ENCODE measurements at places on chromosomes 16 and 17.

DNA sequence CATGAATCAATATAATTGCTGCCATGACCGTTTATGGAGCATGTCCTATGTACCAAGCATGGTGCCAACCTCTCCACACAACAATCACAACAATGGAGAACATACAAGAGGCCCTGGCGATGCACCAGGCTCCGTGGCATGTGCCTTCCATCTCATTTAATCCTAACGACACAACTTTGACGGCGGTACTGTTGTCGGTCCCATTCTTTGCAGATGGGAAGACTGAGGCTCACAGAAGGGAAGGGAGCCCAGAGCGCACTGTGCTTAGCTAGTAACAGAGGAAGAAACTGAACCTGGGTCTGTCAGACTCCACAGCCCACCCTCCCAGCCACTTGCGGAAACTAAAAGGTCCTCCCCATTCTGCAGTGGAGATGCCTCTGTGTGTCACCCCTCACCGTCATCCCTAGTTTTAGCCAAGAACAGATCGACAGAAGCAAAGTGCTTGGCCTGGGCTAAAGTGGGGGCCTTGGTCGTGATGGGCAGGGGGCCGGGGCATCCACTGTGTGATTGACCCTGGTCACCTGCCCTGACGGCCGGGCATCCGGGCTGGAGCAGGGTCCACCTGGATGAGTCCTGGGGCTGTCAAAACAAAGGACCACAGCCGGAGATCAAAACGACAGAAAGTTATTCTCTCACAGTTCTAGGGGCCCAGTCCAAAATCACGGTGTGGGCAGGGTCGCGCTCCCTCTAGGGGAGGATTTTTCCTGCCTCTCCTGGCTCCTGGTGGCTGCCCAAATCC lies 183.9 kb downstream of the C16orf95 start:
- no peak for DNase-seq

GRCh38 chr16:17222871-17223401 lies 247.8 kb downstream of the XYLT1 start:
- DNase-seq: no peak

- DNase-seq: no peak
These were observed 412 bp downstream of the EPN2 start for GRCh38 chr17:19237389-19238166.

DNA sequence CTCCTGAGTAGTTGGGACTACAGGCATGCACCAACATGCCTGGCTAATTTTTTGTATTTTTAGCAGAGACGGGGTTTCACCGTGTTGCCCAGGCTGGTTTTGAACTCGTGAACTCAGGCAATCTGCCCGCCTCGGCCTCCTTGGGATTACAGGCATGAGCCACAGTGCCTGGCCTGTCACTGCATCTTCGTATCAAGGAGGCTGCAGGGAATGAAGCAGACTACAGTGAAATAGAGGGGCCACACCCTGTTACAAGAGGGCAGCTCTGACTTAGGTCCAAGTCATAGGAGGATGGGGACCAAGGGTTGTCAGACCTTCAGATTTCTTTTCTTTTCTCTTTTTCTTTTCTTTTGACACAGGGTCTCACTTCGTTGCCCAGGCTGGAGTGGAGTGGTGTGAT lies 28.7 kb downstream of the FA2H start:
- DNase-seq: no peak

DNA sequence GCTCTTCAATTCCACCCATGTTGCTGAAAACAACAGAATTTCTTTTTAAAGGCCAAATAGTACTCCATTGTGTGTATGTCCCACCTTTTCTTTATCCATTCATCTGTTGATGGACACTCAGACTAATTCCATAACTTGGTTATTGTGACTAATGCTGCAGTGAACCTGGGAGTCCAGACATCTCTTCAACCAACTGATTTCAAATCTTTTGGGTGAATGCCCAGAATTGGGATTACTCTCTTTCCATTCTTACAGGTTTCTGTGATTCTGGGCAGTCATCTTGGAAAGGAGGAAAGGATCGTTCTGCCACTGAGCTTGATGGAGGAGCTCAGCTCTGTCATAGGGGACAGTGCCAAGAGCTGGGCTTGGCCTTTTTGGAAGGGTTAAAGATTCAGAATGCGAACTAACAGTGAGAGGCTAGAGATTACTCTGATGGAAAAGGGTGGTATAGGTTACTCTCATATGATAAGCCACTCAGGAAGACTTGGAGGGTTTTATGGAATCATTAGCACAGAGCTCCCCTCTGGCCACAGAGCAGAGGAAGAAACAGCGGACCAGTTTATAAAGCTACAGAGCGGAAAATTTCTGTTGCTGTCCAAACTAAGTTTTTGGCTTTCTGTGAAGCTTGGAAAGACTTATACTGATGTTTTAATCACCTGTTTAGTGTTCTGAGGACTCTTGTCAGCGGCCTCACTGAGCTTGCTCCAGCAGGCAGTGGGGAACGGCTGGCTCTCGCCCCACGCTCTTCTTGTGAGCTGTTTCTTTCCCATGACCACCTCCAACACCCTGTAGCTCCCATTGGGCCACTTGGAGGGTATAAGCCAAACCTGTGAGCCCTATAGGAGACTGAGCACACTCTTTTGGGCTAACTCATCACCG lies 48.3 kb downstream of the HIC1 start:
- no peak for DNase-seq

DNA sequence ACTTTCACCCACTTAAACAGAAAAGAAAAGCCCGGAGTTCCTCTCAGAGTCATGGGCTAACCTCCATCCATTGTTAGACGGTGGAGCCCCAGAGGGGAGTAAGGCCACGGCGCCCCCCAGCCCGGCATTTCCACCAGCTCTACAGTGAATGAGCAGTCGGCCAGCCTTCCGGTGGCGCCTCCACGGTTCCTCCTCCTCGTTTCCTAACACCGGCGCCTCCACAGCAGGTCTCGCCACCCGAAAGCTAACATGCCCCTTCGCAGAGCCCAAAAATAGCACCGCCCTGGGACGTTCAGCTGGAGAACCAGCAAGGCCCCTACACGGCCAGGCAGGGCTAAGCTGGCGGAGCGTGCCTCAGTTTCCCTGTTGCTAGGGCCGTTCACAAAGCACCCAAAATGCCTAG lies 858 bp downstream of the MMD start:
- DNase-seq: no peak

DNA sequence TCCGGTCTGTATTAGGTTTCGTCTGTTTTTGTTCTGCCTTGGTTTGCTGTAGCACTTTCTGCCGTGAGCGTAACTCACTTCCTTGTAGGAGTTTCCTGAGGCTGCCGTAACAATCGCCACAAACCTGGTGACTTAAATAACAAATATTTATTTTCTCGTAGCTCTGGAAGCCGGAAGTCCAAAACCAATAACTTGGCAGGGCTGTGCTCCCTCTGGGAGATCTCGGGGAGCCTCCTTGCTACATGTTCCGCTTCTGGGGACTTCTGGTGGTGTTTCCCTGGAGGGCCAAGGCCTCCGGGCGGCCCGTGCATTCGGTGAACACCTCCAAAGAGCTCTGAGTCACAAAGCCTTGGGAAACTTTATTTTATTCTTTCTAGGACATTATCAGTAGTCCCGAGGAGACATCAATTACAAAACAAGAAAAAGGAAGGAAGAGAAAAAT lies 6.8 kb upstream of the WDR45B start:
- DNase-seq: no peak

GRCh38 chr16:31118223-31119155 lies 1.0 kb downstream of the KAT8 start:
- no peak for DNase-seq

- DNase-seq: no peak
These were observed 25.4 kb downstream of the MXRA7 start for GRCh38 chr17:76685366-76685765.

DNA sequence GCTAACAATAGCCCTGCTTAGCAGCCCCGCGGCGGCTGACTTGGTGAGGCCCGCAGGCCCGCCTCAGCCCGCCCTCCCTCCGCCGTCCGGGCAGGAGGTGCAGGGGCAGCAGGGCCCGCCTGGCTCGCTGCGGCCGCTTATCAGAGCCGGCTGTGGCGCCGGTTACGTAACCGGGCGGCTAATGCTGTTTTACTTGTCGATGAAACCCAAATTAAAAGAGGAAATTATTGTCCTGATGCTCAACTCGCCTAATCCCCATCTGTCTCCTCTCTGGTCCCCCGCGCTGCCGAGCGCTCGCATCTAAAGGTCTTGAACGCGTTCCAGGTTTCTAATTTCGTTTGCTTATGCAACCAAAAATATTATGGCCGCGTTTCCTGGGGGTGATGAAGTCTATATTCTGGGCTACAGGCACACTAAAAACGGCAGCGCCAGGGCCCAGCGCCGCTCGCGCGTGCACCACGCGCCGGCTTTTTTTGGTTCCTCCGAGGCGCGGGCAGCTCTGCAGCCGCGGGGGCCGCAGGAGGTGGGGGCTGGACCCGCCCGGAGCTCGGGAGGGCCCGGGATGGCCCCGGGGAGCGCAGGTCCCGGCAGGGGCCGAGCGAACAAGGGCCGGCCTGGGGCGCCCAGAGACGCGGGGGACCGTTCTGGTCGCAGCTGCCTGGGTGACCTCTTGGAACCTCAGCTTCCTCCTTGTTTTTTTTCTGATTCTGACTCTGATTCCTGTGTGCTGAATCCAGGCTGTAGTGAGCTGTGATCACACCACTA lies 65.2 kb upstream of the TOB1 start:
- peak; percentile 54 for DNase-seq

- DNase-seq: no peak
These were observed at the start of gene NPTX1 for GRCh38 chr17:80475910-80476876. NPTX1 (minus strand) TSS chr17:80476607; CDS start chr17:80476446, 161 bp downstream.

DNA sequence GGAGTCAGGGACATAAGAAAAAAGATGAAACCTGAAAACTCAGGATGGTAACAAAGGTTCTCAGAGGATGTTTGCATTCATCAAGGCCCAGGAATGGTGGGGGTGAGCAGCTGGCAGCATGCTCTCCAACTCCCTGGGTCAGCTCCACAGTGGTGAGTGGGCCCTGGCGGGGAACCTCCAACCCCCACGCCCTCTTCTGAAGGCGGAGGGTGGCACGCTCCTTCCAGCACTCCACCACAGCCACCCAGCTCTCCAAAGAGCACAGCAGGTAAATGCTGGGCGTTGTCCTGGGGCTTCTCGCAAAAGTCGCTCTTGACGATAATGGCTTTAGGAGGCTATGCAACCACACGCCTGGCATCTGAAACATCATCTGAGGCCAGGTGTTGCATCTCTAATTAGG lies 173.8 kb downstream of the C16orf78 start:
- DNase-seq: no peak

- DNase-seq: no peak
These were observed 1.1 kb upstream of the CYLD start for GRCh38 chr16:50740736-50741135.

GRCh38 chr17:44965481-44966234 lies 2.4 kb downstream of the C1QL1 start:
- DNase-seq: no peak

Data from fibroblast of the conjunctiva (primary cell).